ENCODE measurements at places on chromosomes 2 and 18.

DNA sequence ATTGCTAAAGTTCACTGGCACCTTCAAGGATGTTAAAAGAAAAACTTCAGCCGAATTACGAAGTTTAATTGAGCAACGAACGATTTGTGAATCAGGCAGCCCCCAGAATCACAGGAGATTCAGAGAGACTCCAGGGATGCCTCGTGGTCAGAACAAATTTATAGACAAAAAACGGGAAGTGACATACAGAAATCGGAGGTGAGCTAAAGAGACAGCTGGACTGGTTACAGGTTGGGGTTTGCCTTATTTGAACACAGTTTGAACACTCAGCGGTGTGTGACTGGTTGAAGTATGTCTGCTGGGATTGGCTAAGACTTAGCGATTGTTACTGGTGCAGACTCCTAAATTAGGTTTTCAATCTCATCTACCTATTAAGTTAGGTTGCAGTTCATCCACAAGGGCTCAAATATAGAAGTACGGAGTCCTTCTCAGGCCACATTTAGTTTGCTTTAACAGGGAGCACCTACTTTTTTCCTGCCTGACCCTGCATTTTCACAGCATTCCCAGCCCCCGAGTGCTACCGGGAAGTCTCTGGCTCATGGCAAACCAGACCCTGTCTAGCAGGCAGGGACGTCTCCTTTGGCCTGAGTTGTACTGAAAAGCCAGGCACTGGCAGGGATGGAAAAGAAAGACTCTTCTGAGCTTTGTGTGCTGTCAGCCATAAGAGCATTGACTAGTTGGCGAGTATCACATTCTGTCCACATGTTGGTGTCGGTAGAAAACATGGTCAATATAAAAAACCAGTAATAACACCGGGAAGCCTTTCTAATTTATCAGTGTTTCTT lies 41.1 kb downstream of the CDCA7 start:
- no peak for DNase-seq

- no peak for DNase-seq
These were observed 90.0 kb downstream of the CDH2 start for GRCh38 chr18:28086670-28087552.

DNA sequence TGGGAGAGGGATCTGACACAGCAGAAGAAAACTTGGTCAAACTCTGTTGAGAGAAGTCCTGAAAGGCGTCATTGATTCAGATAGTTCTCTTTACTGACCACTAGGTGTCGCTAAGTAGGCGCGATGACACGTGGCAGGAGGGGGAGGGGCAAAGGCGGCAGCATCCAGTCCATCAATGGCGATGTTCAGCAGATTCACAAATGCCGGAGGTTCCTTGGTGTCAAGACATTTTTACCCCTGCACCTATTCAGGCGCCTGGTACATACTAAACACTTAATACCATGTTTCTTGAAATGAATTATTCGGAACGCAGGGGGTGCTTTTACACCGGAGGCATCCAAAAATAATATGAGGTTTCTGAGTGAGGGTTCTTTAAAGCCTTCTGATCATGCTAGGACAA lies 3.0 kb upstream of the PLEK start:
- peak; percentile 33 for DNase-seq

DNA sequence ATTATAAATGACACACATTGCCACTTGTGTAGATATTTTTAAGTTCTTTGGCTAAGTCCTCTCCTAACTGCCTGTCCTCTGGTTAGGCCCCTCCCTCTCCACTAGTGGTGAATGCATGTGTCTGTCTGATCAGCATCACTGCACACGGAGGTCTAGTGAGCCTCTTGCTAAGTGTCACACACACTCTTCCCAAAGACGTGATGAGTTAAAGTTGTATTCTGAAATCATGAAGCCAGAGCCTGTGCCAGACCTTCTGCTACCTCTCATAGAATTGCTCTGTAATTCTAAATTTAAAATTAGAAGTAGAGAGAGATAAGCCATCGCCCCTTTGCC lies 41.3 kb downstream of the RALB start:
- DNase-seq = no peak

DNA sequence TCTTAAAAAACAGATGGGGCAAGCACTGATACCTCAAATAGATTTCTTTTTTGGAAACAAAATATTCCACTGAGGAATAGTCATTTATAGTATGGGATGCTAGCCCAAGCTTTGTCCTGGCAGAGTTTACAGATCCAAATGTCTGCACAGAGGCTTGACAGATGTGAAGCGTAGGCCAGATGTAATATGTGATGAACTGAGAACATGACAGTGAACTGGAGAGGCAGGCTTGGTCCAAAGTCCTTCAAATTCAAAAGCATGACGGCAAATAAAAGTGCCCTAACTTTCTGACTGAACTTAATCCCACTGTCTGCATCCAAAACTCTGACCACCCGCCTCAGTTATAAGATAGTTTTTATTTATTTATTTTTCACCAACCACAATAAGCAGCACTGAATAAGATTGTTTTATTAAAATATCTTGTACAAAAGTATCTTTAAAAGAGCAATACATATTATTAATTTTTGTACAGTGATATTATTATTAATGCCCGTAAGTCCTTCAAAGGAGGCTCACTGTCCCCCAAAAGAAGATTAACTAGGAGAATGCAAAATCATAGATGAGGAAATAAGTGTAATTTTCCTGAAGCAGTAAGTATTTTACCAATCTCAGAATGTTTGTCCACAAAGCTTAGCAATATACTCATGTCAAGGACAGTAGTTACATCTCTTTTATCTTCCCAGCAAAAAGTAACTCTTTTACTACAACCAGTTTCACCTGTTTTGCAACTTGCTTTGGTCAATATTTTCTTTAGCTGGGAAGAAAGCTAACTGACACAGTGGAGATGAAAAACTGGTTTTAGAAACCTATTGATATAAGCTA lies 10.7 kb upstream of the SPOPL start:
- DNase-seq = no peak

GRCh38 chr2:65834062-65834461 lies 401.7 kb upstream of the SPRED2 start:
- no peak for DNase-seq

GRCh38 chr2:12251749-12252148 lies 465.0 kb upstream of the TRIB2 start:
- DNase-seq = no peak

DNA sequence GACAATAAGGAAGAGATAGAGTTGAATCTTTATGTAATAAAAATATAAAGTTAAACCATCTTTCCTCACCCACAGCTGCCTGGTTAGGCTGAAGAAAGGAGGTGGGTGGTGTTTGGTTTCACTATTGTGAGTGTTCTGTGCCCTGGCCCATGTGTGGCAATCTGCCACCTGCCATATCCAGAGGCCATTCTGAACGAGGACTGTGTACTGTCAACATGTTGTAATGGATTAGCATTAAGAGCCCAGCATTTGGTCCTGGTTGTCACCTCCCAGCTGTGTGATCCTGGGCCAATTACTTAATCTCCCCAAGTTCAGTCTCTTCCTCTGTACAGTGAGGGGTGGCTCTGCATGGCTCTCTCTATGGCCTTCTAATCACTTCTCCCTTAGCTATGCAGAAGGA lies 118.2 kb upstream of the SEC11C start:
- no peak for DNase-seq

GRCh38 chr2:154189953-154190352 lies 318.2 kb downstream of the GALNT13 start:
- no peak for DNase-seq

DNA sequence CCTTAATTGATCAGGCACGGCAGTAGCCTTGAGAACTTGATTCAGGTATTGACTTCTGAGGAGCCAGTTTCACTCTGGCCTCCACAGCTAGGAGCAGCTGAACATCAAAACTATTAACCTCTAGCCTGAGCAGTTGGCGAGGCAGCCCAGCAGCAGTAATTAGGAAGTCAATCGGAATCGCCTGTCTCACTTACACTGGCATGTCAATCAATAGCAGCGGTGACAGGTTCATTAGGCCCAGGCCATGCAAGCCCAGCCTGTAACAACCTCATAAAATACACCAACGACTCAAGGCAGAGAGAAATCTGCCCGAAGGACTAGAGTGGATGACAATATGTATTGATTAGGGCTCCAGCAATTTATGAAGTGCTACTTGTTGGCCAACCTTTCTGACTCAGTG lies 255.4 kb upstream of the SKOR2 start:
- no peak for DNase-seq

DNA sequence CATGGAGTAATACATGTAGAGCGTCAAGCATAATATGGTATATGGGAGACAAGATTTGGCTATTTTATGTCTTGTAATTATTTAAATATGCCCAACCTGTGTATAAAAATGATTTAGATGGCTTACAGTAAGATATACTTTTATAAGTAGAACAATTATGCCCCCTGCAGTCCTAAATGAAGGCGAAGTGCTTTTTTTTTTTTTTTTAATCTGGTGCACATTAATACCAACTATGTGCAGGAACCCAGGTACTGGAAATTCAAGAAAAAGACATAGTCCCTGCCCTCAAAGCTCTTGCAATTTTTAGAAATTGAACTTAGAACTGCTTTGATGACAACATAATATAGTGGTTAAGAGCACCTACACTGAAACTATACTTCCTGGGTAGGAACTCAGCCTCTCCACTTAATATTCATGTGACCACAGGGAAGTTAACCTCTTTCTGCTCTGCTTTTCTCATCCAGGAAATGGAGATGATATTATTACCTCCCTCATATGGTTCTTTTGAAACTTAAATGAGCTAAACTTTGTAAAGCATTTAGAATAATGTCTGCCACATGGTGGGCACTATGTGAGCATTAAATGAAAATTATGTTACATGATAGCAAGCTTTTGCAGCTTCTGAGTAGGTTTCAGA lies 38.1 kb downstream of the AFTPH start:
- no peak for DNase-seq

- no peak for DNase-seq
These were observed 20.1 kb downstream of the ST8SIA3 start for GRCh38 chr18:57372444-57372843.

DNA sequence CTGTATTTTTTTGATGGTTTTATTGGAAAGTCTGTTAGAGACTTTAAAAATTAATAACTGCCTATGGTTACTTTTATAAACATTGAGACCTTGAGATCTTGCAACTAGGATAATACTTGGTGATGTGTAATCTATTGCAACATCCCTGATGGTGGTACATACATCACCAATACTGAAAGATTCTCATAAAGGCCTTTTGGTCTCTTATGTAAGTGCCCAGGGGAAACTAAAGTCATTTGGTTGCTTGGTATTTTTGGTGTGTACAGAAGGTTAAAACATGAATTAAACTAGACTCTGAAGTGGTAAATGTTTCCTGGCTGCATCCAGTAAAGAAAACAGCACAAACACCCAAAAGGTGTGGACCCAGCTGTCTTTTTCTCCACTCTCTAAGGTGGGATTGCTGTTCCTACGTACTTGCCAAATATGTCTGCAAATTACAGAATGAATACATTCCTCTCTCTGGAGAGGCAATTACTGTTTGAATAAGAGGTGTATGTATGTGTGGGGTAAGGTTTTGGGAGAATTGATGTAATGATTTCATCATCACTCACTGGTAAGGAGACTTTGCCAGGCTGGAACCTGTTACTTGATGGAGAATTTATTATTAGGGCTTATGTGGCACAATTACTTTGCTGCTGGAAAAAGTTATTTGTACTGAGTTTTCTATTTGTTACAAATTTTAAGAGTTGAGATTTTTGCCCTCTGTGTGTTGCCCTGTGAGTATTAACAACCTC lies 3.6 kb downstream of the B3GNT2 start:
- no peak for DNase-seq

- no peak for DNase-seq
These were observed 79.6 kb downstream of the TEX51 start for GRCh38 chr2:126978333-126978732.

DNA sequence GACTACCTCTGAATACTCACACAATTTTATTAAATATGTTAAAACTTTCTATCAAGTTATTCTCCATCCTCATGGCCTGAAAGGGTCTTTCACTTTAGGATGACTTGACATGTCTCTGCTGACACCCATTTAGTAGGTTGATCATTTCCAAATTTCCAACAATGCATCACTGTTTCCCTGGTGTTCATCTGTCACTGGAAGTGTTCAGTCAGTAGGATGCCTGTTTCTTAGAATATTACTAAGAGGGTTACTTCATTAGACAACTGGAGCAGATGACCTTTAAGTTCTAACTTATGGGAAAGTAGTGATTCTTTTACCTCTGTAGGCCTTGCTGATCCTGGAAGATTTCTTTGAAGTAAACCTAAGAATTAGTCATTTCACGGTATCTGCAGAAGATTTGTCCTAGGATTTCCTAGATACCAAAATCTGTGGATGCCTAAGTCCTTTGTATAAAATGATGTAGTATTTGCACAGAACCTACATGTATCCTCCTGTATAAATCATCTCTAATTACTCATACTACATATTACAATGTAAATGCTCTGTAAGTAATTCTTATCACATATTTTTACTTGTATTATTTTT lies 77.7 kb downstream of the MAP3K20 start:
- DNase-seq = no peak

DNA sequence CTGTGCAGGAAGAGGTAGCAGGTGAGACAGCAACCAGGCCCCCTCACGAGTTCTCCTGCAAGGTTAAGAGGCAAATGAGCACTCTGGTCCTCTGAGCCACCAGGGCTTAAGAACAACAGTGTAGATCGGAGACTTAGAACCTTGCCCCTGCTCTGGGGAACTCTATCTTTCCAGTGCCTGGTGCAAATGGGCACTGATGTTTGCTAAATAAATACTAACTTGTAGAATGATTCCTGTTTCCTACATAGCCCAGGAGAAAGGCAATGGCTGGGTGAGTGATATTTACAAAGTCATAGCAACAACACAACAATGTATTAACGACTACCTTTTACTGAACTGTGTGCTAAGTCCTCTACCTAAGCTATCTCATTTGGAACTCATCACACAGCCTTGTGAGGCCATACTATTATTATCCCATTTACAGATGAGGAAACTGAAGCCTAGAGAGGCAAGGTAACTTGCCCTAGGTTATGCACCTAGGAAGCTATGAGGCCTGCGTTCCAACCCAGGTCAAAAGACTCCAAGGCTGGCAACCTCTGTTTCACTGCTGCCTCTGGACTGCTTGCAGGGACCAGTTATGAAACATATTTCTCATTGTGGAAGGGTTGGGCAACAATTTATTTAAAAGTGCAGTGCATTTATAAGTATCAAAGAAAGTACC lies 4.3 kb downstream of the ATP8B1 start:
- DNase-seq = no peak

DNA sequence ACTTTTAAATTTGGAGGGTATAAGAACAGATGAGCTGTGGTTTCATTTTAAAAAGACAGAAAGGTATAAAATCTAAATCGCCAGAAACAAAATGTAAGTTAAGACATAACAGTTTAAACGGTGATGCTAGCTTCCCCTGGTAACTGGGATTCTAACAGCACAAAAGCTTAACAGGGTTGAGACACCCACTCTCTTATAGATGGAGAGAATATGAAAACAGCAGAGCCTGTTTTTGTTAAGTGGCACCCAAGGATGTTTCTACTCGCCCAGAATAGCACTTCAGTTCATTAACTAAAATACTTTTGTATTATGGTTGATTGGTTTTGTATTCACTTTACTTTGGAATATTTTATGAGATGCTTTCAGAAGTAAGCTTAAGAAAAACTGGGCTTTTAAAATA lies 151.9 kb upstream of the RND3 start:
- no peak for DNase-seq

DNA sequence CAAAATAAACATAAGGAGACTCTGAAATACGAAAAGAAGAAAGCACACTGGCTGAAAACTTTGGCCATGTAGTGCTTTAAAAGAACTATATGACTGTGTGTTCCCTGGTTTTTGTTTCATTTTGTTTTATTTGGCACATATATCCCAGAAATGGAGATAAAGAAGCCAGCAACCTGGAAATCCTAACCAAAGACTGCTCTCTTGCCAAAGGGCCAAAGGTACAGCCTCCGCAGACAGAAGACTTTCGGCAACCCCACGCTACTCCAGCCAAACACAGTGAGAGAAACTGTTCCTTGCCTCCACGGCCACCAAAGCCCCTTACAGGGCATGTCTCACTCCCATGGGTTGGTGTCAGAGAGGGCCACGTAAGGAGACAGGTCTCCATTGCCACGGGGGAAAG lies 381.2 kb upstream of the NETO1 start:
- no peak for DNase-seq

Measured in H54 (cell line).